Activated gamma-delta T cell treated with anti-CD3 and anti-CD28 coated beads, Interleukin-2, amount 50 U/mL, for 16 hours (primary cell): ENCODE measurements at places on chromosomes 11 and 22.

DNA sequence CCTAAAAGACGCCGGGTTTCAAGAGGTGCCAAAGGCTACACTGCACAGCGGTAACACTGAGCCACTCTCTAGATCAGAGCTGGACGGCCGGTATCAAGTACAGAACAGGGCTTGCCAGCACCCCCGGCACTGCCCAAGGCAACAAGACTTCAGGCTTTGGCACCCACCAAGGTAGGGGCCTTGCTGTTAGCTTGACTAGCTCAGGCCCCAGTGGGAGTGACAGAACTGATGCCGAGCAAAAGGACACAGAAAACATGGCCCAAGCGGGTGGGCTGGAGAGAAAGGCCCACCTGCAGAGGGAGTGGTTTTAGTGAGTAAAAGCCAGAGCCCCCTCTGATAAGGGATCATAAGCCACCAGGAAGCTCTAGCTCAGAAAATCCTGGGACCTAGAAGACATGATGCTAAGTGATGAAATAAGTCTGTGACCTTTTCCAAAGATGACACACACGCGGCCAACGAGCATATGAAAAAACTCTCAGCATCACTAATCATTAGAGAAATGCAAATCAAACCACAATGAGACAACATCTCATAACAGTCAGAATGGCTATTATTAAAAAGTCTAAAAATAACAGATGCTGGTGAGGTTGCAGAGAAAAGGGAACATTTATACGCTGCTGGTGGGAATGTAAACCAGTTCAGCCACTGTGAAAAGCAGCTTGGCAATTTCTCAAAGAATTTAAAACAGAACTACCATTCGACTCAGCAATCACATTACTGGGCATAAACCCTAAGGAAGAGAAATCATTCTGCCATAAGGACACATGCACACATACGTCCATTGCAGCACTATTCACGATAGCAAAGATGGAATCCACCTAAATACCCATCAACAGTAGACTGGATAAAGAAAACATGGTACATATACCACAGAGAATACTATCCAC, 12.9 kb downstream of the EHD1 start:
- no peak for DNase-seq

DNA sequence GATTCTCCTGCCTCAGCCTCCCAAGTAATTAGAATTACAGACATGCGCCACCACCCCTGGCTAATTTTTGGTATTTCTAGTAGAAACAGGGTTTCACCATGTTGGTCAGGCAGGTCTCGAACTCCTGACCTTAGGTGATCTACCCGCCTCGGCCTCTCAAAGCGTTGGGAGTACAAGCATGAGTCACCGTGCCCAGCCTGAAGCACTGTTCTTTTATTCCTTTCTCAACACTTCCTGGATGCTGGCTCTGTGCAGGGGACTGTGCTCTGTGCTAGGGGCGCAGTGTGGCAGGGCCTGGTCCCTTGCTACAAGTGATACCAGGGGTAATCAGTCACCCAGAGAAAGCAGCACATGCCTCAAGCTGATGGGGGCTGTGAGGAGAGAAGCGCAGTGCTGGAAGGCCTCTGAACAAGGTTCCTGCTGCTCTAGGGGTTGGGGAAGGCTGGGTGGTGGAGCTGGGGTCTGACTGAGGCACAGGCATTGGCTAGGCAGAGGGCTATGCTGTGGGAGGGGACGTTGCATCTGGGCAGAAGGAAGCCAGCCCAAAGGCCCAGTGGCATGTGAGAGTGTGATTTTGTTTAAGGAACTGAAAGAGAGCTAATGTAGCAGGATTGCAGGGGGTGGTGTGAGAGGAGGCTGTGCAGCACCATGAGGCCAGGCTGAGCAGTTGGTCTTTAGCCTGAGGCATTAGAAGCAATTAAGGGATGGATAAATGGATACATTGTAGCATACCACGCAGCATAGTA, 42.5 kb downstream of the CABIN1 start:
- no peak for DNase-seq

GRCh38 chr22:17086788-17087497, 2.1 kb downstream of the IL17RA start:
- DNase-seq: no peak

GRCh38 chr11:64208796-64209562, 2.5 kb downstream of the FERMT3 start:
- DNase-seq: no peak
